ENCODE measurements at places on chromosomes 16 and 17.
A peak's percentile ranks its signal among the peaks of the same experiment; 100 is the strongest.

DNA sequence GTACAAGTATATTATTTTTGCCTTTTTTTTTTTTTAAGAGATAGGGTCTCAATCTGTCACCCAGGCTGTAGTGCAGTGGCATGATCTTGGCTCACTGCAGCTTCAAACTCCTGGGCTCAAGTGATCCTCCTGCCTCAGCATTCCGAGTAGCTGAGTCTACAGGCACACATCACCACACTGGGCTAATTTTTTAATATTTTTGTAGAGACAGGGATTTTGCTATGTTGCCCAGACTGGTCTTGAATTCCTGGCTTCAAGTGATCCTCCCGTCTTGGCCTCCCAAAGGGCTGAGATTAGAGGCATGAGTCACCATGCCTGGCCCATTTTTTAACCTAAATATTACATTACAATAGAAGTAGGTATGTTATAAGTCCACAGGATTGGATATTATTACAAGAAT is 3.2 kb downstream of the TERB1 start:
- DNase-seq: no peak

GRCh38 chr16:68668266-68668665 is 23.2 kb downstream of the CDH3 start:
- no peak for DNase-seq

DNA sequence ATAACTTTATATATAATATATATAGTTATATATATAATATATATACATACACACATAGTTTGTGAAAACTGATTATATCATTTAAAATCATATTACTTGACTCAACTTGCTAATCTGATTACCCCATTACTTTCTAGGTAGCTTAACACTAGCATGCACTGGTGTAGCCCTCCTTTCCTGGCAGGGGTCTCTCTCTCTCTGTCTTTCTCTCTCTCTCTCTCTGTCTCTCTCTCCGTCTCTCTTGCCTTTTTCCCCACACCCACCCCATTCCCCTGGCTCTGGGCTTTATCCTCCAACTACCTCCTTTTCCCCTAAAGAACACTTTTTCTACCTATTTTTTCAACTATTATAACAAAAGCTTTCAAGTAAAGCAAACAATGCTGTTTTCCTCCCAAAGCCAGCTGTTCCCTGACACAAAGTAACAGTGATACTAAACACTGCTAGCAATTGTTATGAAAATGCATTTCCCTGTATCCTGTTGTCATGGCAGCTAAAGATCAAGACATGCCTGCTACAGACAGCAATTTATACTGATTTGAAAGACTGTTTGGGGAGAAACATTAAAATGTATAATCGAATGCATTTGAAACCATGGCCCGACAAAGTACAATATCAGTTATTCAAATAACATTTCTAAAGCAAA is 89.4 kb downstream of the CHD9NB start:
- DNase-seq: no peak

- no peak for DNase-seq
Observed at GRCh38 chr17:82400206-82400605, 17.9 kb upstream of the HEXD start.

GRCh38 chr17:17107891-17108431 is 65.7 kb downstream of the MPRIP start:
- DNase-seq: no peak

GRCh38 chr16:17476414-17477259 is 5.9 kb upstream of the XYLT1 start:
- DNase-seq: no peak

DNA sequence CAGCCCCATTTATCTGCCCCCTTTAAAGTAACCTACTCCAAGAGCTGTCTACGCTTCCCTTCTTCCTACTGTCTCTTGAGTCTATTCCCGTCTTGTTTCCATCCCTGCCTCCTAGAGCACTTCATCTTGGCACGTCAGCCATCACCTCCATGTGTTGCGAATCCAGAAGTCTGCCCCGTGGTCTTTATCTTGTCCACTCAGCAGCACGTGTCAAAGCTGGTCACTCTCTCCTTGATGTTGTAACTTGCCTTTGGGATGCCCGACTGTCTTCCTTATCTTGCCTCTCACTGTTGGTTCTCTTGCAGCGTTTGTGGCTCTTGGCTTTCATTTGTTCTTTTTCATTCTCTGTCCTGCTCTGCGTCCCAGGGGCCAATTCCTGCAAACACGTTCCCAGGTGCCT is 99.4 kb downstream of the PLCG2 start:
- no peak for DNase-seq

DNA sequence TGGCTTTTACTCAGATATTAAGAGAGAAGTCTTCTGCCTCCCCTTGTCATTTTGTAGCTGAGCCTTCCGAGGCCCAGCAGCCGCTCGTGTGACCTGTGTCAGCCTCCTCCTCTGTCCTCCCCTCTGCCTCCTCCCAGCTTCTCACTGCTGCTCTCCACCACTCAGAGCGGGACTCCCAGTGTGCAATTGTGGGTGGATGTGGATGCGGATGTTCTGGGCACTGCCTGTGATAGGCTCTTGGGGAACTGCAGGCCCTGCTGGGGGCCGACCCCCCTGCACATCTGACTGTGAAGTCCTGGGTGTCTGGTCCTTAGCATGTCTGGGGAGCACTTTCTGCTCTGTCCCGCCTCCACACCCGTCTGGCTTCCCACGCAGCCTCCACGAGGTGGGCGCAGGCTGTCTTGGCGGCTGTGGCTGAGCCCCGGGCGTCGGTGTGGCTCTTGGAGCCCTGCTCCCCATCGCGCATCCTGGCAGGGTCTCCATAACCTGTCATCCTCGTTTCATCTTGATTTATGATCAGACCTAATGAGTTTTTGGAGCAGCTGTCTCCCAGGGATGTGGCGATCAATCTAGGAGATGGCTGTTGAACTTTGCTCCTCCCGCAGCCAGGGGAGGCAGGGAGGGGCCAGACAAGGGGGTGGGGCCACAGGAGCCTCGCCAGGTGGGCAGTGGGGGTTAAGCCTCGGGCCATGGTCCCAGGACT is 28.1 kb downstream of the GRIN2C start:
- no peak for DNase-seq

DNA sequence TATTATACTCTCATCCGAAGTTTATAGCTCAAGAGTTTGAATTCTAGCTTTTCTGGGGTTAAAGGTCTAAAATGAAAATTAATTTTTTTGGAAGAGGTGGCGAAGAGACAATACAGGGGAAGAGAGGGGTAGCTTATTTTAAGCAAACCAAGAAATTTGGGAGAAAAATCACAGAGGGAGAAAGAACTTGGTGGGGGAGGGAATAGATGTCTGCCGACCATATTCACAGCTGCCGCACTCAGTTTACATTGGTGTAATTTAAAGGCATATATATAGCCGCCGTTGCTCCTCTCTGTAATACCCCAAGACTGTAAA is 6.5 kb upstream of the ZFHX3 start:
- DNase-seq: no peak

- DNase-seq: no peak
Observed at GRCh38 chr16:77430787-77431585, 3.8 kb downstream of the ADAMTS18 start.

DNA sequence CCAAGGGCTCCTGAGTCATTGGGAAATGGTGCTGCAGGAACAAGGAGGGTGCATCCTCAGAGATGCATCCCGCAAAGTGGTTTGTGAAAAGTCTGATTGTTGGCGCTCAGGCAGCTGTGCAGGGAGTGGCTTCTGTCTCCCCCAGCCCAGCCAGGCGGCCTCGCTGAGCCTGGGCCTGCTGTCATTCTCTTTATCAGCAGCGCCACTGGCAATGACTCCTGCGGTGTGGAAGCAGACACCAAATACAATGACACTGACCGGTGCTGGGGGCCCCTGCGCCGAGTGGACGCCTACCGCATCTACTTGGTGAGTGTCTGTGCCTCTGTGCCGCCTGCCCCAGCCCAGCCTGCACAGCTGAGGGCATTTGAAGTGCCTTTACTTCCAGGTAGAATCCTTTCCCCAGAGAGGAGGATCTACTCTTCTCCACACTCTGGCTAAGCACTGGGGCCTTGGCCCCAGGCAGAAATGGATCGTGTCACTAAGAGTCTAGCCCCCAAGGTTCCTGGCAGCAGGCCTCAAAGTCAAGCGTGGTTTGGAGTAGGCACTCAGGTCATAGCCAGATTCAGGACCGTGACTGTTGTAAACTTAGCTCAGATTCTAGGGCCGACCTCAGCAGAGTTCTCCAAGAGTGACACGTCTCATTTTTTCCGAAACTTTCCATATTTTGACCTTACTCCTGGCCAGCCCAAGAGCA is 19.3 kb upstream of the NAT9 start:
- no peak for DNase-seq

DNA sequence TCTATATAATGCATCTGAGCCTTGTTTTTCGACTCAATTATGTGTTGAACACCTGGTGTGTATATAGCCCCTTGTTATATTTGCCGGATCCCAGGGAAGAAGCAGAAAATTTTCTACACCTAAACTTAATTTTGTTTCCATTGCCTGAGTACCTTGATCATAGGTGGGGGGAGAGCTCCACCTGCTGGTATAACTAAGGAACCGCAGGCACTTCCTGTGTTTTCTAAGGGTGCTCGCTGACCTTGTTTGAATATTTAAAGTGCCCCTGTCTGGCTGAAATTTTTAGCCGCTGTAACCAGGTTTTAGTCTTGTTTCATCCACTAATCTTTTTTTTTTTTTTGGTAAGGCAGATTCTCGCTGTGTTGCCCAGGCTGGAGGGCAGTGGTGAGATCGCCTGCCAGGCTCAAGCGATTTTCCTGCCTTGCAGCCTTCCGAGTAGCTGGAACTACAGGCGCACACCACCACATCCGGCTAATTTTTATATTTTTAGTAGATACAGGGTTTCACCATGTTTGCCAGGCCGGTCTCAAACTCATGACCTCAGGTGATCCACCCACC is 6.5 kb upstream of the NUBP1 start:
- DNase-seq: peak; percentile 59

DNA sequence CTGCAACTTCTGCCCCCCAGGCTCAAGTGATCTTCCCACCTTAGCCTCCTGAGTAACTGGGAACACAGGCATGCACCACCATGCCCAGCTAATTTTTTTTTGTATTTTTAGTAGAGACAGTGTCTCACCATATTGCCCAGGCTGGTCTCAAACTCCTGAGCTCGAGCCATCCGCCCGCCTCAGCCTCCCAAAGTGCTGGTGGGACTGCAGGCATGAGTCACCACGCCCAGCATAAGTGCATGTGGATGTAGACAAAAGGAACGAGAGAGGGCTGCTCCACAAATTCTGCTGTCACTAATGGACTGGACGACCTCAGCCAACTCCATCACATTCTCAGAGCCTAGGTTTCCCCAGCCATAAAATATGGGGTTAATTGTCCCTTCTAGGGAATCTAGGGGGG is 7.7 kb upstream of the SP2 start:
- no peak for DNase-seq

GRCh38 chr16:23435500-23435899 is 17.5 kb downstream of the COG7 start:
- DNase-seq: no peak

DNA sequence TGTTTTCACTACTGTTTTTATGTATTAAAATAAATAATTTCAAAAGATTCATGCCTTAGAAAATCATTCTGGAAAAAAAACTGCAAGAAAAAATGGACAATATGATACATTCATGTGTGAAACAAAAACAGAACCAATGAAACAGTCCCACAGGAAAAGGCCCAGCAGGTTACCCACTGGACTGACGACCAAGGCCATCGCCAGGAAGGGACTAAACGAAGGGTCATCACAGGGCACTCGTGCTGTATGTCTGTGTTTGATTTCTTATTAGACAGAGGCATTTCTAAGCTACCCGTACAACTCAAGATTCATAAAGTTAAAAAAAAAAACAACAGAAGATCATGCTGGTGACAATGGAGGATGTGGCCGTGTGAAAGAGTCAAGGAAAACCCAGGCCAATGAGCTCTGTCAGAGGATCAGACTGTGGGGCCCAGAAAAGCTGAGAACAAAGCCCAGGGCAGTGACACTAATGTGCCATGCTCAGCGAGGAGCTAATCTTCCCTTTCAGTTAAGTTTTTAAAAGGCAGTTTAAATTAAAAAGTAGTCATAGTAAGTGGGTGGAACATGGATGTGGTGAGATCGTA is 31.8 kb downstream of the NSMCE1 start:
- DNase-seq: no peak

DNA sequence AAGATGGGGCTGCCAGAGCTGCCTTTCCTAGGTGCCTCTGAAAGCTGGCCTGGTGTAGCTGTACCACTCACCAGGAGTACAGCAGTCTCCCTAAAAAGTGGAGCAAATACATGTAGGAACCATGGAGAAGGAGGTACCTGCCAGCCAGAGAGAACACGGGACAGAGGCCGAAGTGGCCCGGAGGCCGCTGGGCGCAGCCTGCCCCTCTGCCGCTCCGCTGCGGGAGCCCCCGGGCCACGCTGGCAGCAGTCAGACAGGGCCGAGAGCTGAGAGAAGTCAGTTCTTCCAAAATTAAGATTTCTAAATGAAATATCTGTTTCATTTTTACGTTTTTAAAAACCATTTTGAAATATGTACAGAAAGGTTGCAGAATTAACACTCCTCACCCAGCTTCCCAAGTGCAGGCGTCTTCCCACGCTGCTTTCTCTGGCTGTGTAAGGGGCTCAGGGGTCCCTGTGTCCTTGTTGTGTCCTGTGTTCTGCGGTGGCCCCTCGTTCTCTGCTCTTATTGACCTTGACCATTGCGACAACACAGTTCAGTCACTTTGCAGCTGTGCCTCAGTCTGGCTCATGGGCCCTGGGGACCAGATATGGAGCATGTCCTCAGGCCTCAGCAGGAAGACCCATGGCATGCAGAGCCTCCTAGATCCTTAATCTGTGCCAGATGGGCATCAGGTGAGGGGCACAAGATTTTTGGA is 5.0 kb downstream of the MAPK8IP3 start:
- DNase-seq: no peak

- no peak for DNase-seq
Observed at GRCh38 chr16:51057969-51058337, 93.1 kb downstream of the SALL1 start.

GRCh38 chr16:75108792-75109731 is 7.5 kb downstream of the LDHD start:
- peak; percentile 90 for DNase-seq

GRCh38 chr17:8133941-8134340 is 10.0 kb upstream of the HES7 start:
- no peak for DNase-seq

DNA sequence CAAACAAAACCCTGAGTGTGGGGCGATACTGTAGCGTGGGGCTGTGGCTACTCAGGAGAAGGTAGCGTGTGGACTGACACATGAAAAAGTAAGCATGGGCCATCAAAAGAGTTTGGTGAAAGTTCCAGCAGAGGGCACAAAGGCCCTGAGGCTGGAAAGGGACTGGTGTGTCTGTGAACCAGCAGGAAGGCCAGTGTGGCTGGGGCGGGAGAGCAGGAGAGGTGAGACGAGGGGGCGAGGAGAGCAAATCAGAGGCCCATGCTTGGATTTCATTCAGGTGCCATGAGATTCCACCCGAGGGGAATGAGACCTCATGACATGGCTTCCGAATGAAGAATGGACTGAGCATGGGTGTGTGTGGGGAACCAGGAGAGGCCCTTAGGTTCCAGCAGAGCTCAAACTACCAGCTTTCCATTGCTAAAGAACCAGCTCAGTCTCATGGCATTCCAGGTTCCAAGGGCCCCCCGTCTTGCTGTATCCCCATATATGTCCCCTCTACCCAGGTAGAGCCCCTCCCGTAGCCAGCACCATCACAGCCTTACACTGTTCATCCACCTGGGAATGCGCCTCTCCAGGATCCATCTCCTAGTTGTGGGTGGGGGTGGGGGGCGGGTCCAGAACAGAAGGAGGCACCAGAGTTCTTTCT is 31.1 kb downstream of the TRPV2 start:
- DNase-seq: no peak

Measured in cerebellar nuclear complex (tissue), 1 donor.